ENCODE measurements at places on chromosomes 2 and 18.
A peak's percentile ranks its signal among the peaks of the same experiment; 100 is the strongest.

DNA sequence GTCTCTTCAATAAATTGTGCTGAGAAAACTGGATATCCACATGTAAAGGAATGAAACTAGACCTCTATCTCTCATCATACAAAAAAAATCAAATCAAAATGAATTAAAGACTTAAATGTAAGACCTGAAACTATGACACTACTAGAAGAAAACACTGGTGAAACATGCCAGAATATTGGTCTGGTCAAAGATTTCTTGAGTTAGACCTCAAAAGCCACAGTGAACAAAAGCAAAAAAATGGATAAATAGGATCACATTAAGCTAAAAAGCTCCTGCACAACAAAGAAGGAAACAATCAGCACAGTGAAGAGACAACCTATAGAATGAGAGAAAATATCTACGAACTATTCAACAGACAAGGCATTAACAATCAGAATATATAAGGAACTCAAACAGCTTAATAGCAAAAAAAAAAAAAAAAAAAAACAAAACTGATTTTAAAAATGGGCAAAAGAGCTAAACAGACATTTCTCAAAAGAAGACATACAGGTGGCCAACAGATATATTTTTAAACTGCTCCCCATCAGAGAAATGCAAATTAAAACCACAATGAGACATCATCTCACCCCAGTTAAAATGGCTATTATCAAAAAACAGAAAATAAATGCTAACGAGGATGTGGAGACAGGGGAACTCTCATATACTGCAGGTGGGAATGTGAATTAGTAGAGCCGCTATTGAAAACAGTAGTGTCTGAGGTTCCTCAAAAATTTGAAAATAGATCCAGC lies 66.3 kb downstream of the NCKAP1 start:
- no peak for DNase-seq

DNA sequence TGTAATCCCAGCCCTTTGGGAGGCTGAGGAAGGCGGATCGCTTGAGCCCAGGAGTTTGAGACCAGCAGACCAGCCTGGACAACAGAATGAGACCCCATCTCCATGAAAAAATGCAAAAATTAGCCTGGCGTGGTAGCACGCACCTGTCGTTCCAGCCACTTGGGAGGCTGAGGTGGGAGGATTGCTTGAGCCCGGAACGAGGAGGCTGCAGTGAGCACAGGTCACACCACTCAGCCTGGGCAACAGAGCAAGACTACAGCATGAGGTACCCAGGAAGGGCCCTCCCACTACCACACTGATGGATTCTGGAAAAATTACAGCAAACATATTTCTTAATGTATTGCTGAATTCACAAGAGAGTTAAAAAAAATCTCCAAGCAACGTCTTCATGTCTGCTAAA lies 56.3 kb upstream of the HPCAL1 start:
- no peak for DNase-seq

DNA sequence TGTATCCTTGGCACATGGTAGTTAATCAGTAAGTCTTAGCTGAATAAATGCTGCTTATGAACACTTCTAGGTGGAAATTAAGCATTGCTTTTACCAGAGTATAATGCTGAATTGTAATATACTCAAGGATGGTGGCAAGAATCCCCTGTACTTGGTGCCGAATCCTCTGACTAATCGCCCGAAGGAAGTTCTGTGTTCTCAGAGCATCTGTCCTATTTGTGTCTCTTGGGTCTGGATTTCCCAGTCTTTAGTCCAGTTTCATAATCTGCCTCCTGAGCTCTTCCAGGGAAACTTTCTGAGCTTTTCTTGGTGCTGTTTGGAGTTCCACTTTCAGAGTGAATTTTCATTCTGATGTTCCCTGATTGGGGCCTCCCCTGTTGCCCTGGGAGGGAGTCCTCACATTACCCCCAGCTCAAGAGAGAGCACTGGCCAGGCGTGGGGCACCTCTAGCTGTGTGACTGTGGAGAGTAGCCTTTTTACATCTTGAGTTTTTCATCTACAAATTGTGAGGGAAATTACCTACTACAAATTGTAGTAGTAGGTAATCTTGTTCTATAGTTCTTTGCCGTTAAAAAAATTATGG lies 144.9 kb downstream of the LTBP1 start:
- no peak for DNase-seq

DNA sequence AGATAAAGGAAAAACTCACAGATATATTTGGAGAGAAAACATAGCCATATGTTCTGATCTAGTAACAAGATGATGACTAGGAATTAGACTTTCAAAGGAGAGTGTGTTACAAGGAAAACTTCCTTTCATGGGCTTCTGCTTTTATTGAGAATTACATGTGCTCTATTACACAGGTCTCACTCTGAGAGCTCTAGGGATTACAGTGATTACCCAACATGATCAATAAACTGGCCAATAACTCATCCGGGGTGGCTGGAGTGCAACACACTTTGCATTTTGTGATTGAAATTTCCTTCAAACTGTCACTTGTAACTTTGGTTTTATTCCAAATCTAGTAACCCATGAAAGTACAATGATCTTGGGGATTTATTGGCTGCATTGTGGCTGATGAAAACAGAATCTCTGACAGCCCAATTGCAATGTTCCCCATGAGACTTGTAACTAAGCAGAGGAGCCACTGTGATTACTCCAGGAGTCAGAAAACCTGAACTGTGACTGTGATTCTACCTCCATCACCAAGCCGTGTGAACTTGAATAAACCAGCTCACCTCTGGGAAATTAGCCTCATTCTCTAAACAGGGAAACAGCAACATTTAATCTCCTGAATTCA lies 40.2 kb upstream of the LRRC30 start:
- DNase-seq: no peak

GRCh38 chr2:174593574-174594203 lies 3.9 kb downstream of the WIPF1 start:
- DNase-seq: peak; percentile 87

DNA sequence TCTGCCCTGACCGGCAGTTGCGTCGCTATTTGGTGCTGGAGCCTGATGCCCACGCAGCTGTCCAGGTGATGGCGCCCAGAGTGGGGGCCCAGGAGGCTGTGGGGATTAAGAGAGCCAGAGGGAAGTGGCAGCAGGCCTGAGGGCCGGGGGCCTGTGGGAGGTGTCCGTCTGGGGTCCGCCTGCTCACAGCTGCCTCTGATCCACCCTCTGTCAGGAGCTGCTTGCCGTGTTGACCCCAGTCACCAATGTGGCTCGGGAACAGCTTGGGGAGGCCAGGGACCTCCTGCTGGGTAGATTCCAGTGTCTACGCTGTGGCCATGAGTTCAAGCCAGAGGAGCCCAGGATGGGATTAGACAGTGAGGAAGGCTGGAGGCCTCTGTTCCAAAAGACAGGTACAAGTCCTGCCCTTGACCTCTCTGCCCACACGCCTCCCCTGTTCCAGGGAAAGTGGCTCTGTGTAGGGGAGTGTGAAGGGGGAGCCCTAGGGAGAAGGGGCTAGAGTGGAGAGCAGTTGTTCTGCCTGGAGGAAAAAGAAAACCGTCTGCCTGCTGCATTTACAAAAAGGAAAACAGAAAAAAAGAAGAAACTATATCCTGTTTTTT lies 11.6 kb downstream of the STK11IP start:
- no peak for DNase-seq

DNA sequence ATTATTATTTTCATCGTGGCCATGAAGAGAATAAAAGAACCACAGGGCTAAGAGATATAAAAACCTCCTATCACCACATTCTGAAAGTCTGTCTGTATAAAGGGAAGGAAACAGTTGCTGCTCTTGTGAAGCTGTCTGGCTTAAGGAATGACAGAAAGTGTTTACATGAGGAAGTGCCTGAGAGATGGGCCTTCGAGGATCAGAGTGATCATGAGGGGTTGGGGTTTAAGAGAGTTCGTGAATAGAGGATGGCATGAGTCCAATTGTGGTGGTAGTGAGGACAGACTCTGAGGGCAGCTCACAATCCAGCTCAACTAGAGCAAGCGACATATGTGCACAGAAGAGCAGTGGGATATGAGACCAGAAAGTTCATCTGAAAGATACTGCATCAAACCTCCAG lies 65.8 kb upstream of the PIEZO2 start:
- DNase-seq: peak; percentile 6

GRCh38 chr2:189037518-189037917 lies 63.3 kb downstream of the COL3A1 start:
- DNase-seq: peak; percentile 78

GRCh38 chr2:223549215-223549614 lies 52.9 kb downstream of the SCG2 start:
- peak; percentile 94 for DNase-seq

DNA sequence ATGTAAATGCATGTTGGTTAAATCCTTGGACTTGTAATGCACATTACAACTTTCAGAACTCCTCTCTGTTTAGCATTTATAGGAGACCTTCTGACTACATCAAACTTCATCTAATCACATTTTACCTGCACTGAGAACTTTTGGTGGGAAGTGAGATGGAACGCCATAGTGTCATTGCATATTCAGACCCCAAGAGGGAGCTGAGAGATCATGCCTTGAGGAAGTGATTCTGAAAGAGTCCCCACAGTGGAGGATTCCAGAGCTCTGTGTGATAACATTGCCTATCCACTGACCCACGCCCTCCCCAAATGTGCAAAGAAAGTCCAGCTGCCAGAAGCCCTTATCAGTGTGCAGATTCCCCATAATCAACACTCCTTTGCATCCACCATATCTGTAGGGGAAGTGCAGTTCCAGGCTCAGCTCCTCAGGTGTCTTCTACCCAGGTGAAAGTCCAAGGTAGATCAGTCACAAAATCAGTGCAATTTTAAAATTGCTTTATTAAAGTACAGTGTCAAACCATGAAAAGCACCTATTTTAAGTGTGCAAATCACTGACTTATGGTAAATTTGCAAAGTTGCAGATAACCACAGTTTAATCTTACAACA lies 212.4 kb downstream of the RPIA start:
- peak; percentile 5 for DNase-seq

DNA sequence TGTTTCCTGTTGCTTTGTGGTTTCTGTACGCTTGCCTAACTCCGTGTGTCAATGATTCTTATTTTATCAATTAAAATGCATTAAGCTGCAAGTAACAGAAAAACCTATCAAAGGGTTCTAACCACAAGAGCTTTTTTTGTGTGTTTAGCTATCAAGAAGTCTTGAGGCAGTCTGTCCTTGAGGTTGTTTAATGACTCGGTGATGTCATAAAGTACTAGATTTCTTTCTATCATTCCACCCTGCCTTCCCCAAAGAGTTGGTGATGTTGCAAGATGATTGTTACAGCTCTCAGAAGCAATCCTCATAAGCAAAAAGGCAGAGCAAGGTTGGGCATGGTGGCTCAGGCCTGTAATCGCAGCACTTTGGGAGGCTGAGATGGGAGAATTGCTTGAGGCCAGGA lies 51.9 kb upstream of the SPTBN1 start:
- DNase-seq: peak; percentile 77

- DNase-seq: no peak
Observed at GRCh38 chr18:51255693-51256092, 58.2 kb upstream of the MEX3C start.

- peak; percentile 92 for DNase-seq
Observed at GRCh38 chr2:38690499-38691420, 24.8 kb downstream of the GALM start.

- DNase-seq: no peak
Observed at GRCh38 chr18:38250971-38251370, 685.4 kb upstream of the CELF4 start.

DNA sequence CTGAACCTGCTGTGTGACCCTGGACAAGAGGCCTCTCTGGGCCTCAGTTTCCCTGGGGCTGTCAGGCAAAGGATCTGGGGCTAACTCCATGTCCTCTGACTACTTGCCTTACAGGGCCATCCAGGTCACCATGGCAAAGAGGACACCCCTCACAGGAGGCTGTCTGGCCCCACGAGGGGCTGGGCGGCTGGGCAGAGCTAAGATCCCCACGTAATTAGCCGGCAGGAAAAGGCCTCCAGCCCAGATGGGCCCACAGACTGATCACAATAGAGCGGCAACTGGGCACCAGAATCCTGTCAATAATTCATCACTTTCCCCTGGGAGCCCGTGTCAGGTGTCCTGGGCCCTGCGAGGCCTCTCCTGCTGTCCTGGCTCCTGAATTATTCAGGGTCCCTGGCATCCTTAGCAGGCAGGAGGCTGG lies 44.8 kb upstream of the OTOF start:
- DNase-seq: no peak

- no peak for DNase-seq
Observed at GRCh38 chr2:112542984-112543661, 858 bp downstream of the POLR1B start.

DNA sequence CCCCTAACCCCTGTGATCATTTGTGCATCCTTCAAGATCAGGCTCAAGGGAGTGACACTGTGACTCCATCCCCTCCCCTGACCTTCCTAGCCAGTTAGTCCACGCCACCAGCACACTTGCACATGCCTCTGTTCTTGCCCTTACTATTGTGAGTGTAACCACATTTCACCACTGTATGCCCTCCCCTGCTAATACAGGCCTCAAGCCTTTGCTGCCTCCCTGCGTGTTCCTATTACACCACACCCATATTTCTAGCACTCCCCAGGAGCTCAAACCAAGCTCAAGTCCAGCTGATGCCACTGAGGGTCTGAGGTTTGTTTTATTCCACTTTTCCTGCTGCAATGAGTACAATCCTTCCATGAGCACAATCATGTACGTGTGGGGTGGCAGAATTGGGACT lies 288.9 kb upstream of the FBXO11 start:
- DNase-seq: no peak

- no peak for DNase-seq
Observed at GRCh38 chr2:205555566-205556230, 126.6 kb upstream of the NRP2 start.

DNA sequence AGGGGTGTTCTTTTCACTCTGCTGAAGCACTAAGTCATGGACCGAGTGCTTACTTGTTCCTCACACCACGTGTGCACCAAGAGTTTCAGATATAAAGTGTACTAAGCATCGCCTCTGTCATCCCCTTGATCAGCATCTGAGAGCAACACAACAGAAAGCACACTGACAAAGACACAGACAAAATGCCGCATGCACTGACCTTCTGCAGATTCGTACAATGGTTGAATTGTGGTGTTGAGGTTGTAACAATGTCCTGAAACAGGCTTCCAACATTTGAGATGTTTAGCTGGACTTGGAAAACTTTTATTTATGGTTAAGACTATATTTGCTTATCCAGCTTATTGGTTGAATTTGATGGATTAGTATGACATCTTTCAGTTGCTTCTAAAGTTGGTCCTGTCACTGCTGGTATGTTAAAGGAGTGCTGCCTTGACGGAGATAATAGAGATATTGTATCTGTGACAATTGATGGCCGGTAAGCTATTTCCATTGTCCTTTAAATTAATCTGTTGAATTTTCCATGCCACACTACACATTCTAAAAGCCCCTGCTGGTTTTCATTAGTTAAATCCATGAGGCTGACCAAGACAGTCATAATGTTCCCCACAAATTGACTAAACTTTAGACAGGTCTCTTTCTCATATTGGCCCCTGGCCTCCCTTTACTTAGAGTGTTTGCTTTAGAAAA lies 99.9 kb downstream of the CBLN2 start:
- DNase-seq: no peak
